ENCODE measurements at places on chromosomes 7 and 10.

- DNase-seq: no peak
Observed at GRCh38 chr7:65462148-65462716, 88.6 kb downstream of the ZNF92 start.

- DNase-seq: no peak
Observed at GRCh38 chr10:78556705-78557432, 511.9 kb upstream of the ZMIZ1 start.

GRCh38 chr10:58887474-58887873, 289.0 kb upstream of the PHYHIPL start:
- DNase-seq: no peak

DNA sequence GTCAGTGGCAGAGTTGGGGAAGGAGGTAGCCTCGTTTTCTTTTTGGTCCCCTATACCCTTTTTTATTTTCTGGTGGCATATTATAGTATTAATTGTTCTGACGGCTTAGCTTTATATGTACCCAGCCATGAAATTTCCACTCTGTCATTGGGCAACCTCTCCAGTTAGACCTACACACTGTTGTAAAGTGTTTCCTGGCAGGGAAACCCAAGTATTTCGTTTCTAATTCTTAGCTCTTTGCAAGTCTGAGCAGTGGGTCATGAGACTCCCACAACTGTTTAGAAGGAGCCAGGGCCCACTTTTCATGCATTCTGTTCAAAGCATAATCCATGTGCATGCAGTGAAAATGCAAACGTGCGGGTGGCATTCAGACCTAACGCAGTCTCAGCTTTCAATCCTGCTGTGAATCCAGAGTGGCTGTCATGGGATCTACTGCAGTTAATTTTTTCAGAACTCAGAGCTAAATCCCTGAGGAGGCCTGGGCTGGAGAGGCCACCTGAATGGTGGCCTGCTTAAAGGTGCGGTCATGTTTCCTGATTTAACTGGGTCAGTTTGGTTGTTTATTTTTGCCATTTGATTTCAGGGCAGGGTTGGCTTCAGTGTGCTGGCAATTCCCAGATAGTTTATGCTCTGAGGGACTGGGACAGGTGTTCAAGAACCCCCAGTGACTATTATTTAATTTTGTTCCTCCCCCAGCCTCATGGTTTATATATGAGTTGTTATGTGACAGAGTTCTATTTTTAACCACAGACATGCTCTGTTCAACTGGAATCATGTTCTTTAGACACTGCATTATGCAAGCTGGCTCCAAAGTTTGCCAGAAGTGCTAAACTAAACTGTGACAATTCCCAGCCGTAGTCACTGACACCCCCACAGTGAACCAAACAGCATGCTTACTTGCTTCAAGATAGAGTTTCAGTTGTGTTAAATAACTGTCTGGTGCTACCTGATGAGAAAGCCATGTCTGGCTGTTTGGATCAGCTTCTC, 27.4 kb upstream of the SYPL1 start:
- DNase-seq: no peak

DNA sequence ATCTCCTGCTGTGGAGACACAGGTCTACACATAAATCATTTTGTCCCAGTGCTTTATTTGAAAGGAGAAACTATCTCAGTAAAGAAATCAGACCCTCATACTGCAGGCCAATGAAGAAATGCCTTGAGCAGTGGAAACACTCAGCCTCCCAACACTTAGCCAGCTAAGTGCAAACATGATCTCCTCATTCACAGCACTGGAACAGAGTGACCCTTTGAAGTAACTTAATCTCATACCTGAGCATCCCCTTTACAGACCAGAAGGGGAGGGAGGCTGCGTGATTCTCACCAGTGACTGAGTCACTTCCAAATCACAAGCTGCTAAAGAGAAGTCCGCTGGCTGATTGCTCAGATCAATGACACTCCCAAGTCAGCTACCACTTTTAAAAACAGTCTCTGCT, 4.5 kb downstream of the CHST15 start:
- DNase-seq: no peak

- DNase-seq: peak; percentile 14
Observed at GRCh38 chr10:101693651-101693977, 1.4 kb downstream of the FBXW4 start.

- no peak for DNase-seq
Observed at GRCh38 chr7:103996639-103997038, 7.2 kb upstream of the RELN start.

DNA sequence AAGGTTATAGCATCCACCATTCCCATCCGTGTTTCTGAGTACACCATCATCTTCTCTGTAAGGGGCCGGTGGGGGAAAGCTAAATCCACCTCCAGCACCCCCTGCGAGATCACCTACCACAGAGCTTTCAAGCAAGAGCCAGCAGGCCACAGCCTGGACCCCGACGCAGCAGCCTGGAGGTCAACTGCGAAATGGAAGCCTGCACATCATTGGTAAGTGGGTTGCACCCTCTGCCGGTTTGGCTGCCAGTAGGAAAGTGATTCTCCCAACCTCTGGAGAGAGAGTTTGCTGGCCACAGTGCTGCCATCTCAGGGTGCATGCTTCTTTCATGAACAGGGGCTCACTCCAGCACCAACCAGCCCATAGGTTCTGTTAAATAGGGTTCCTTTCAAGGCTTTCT, 81.7 kb downstream of the WIPF3 start:
- no peak for DNase-seq

- no peak for DNase-seq
Observed at GRCh38 chr7:27875061-27875460, 135.1 kb downstream of the TAX1BP1 start.

- no peak for DNase-seq
Observed at GRCh38 chr7:99305473-99306260, 20.0 kb upstream of the ARPC1A start.

DNA sequence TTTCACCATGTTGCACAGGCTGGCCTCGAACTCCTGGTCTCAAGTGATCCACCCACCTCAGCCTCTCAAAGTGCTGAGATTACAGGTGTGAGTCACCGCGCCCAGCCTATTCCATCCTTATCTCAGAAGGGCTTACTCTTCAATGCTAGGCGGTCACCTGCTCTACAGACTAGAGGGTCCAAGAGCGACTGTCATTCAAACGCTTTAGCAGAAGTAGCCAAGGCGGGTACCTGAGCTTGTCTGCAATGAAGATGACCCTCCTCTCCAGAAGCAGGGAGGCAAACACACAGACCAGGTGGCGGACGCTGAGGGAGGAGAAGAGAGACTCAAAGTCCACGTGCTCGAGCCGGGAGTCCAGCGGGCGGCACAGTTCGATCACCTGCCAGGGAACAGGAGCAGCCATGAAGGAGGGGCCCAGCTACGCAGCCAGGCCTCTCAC, 65.1 kb upstream of the MKRN1 start:
- no peak for DNase-seq

DNA sequence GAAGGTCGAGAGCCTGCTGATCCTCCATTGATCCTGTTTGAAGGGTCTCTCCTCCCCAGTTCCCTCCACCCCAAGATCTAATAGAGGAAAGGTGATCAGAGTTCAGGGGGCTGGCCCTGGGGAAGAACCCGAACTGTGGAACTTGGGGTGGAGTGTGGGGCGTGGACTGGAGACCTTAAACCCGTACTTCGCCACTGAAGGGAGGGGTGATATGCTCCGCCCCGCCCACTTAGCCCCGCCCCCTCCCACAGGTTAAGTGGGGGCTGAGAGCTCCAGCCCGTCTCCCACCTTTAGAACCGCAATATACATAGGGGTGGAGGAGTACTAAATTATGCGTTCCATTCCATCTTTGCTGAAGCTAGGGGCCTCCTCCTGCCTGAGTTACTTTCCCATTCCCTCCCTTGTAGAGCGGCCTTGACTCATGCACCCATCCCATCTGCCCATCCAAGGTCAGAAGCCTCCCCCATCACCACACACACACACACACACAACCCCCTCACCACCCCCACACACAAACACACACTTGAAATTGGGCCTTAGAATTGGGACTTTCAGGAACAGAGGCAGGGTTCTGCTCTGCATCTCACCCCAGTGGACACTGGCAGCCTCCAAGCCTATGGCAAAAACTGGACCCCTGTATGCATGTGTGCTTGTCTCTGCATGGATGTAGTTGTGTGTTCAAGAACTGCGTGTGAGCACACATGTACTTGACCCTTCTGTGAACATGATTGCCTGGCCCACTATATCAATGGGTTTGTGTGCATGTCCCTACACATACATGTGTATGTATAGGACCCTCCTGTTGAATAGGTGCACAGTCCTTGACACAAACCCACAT, 991 bp downstream of the SEMA4G start:
- no peak for DNase-seq

DNA sequence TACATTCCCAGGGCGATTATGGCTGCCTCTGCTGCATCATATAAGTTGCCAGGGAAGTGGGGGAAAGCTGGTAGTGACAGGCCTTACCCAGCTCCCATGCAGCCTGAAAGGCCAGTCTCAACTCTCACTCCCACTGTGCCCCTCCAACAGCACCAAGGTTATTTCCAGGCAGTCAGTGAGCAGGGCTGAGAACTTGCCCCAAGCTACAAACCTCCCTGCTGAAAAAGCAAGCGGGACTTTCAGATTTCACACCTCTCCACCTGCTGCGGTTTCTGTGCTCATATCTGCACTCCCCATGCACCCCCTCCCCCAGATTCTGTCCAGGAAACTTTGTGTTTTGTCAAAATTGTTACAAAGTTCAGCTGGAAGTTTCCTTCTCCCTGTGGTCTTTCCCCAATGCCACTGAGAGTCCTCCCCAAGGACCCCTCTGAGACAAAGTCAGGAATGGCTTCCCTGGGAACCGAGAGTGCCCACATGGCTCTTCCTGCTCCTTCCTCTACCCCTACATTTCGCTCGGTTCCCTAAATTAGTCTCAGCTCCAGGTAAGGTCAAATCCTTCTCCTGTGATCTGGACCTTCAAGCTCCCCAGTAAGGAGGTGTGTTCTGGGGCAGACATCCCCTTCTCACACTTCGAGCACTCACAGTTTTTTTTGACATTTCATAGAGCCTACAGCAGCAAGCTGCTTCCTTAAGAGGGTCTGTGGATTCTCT, 25.3 kb upstream of the WNT2 start:
- no peak for DNase-seq

- no peak for DNase-seq
Observed at GRCh38 chr7:36316319-36316718, 73.3 kb upstream of the ANLN start.

DNA sequence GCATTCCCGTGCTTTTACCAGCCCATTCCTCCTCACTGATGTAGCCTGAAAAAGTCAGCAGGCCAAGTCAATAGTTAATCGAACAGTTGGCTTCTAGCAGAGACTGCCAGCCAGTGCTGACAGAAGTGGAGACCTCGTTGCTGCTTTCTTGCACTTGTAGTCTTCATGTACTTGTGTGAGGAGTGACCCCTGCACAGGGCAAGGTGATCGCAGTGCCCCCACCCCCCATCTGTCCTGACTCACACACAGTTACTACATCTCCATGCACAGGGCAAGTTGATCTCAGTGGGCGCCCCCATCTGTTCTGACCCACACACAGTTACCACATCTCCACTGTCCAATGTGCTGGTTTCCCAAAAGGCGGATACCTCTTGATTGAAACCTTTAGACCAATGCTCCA, 34.2 kb downstream of the C10orf71 start:
- DNase-seq: no peak

DNA sequence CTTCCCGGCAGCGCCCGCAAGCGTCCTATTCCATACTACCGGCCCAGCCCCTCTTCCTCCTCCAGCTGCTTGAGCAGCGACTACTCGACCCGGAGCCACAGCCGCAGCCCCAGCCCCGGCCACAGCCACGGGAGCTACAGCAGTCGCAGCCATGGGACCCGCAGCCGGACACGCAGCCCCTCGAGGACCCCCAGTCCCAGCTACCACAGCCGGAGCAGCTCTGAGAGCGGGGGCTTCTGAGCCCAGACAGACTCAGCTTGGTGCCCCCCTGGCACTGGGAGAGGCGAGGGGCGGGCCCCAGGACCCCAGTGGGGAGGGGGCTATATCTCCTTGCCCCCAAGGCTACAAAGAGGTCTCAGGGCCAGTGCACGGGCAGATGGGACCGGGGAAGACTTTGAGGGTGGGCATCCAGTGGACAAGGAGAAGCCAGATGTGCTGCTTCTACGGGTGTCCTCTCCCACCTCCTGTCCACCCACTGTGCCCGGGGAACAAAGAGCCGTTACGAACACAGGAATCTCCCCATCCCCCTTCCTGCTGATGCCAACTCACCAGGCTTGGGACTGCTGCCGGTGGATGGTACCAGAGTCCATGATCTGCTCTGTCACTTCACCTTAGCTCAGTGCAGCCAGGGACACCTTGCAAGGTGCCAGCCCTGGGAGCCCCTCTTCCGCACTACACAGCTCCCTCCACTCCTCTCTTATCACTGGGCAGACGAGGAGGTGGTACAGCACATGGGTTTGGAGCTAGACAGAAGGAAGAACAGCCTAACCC, 16.7 kb upstream of the HSPB1 start:
- no peak for DNase-seq

DNA sequence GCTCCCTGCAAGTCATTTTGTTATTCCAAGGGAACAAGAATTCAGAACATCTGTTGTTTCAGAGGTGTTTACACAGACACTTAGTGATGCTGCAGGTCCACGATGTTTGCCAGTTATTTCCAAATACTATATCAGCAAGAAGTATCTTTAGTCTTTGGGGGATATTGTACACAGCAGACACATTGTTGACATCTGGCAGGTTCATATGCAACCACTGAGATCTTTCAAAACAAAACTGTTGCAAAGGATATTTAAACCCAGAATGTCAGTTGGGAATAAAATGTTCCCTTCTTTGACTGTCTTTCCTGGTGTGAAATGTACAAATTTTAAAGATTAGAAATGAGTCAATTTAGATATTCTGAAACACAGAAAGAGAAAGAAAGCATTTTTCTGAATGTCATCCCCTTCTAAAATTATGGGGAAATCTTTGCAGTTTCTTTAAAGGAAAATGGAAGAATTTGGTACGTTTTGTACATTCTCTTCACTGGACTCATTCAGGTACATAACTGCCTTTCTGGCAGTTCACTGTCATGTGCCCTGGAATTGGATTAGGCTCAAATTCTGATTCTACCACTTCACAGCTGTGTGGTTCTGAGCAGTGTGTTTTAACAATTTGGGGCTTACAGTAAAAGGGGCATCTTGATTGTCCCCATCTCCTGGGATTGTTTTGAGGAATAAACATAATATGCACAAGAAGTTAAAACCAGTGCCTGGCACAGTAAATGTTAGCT, 40.3 kb upstream of the CELF2 start:
- DNase-seq: no peak

DNA sequence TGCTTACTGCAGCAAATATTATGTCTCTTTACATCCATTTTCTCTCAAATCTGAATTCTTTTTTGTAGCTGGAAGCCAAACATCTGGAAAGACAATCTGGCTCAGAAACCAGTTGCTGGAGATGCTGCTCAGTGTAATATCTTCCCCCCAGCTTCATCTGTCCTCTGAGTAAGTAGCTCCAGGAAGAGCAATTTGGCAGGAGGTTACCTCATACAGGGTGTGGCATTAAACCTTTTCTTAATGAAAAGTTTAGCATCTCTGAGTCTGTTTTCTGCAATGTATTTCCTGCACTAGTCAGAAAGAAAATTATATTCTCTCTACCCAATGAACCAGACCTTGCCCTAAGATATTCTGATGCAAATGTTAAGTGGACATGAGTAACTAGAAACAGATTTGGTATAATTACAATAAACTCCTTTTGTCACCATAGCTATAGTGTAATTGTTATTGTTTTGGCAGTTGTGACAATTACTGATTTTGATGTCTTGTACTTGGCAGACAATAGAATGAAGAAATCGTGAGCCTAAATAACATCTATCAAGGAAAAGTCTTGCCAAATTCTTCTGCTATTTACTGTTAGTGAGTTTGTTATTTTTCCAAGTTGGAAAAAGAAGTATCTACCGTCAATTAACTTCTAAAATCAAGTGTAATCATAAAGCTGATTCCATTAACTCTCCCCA, 123.3 kb downstream of the WDFY4 start:
- no peak for DNase-seq

GRCh38 chr10:34262985-34263384, 552.1 kb downstream of the PARD3 start:
- no peak for DNase-seq
